Thymus (tissue), 14 donors: ENCODE measurements at places on chromosomes 13 and 19.
A peak's percentile ranks its signal among the peaks of the same experiment; 100 is the strongest.

- DNase-seq = no peak
These were observed 87.2 kb downstream of the SCGB2B2 start for GRCh38 chr19:34589730-34590129.

DNA sequence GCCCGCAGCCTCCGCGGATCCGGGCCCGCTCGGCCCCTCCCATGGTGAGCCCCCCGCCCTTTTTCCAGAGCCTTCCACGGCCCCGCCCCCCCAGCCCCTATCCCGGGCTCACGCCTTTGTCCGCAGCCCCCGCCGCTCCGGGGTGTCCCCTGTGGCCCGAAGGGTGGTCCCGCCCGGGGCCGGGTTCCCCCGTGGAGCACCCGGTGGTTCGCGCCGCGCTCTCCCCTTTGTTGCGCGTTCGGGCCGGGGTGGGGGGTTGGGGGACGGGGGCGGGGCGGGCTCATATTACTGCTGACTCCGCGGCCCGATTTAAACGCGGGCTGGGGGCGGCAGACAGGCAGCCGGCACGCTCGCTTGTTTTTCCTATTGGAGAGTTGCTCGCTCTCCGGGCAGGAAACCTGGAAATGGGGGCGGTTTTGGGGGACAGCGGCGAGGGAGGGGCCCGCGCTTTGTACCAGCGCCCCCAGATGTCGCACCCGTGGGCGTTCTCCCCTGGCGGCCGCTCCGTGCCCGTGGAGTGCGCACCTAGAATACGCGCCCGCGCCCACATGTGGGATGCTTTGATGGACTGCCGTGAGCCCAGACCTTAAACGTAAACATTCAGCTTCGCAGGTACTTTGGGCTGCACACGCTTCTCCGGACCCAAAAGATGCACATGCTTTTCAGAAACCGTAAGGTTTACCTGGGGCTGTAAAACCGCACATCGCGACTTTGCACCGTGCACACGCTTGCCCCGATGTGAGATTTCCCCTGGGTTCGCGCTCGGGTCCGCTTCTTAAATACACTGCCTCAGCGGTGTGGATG lies 699 bp downstream of the PTOV1 start:
- peak; percentile 23 for DNase-seq

DNA sequence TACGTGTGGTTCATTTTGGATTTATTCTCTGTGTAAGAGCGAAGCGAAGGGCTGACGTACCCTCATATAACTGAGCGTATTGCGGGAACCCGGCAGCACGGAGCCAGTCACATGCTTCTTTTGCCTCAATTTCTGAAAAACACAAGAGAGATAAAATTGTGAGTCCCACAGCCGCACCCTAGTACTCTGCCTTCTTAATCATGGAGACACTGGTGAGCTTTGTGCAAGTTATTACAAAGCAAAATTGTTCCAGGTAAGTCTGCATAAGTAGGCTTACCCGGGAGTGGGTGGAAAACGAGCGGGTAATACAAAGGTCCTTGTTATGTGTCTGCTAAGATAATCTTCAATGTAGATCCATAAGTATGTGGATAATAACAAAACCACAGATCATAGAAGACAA lies 118.1 kb downstream of the STARD13 start:
- no peak for DNase-seq

DNA sequence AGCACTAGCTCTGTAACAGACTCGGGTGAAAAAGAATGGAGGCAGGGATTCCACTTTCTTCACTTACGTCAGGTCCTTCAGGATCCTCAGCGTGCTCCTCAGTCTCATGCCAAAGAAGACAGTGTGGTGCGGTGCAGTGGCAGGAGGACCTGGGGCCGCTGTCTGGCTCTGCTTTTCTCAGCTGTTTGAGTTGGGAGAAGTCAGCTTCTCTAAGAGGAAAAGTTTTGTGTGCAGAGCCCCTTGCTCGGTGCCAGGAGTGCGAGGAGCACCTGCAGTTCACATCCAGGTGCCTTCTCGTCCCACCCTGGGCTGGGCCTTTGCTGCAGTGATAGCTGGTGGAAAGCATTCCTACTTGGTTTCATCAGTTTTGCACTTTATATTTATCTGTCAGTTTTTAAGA lies 77.9 kb upstream of the TEX29 start:
- DNase-seq = no peak

GRCh38 chr13:38228322-38228721 lies 121.3 kb upstream of the UFM1 start:
- no peak for DNase-seq

DNA sequence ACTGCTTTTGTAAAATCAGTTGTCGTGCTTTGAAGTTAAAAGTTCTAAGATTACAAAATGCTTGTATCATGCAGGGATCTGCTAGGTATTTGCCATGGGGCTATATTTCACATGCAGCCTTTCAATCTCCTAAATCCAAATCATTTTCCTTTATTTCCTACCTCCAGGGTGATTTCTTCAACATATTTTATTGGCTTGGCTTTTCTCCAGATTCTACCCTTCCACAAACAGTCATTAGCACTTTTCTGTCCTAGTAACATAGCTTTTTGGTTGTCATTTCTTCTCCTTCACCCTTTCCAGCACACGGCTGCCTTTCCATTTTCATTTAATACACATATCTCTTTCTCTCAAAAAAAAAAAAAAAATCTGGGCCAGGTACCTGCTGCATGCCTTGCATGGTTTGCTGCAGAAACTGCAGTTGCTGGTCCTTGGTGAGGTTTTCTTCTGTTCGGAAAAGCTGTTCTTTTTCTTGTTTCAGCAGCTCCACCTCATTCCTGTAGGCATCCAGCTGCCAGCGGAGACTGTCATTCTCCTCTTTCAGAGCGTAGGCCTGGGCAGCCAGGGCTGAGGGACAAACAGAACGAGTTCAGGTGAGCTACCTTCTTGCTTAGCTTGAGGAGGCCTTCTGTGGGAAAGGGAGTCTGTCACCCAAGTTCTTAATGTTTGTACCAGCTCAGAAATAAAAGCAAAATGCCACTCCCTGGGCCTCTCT lies 274.7 kb downstream of the DNAJC15 start:
- DNase-seq = no peak

- DNase-seq = no peak
These were observed 1.2 kb upstream of the ZNF225 start for GRCh38 chr19:44111910-44112463.

- no peak for DNase-seq
These were observed 153.9 kb downstream of the DACH1 start for GRCh38 chr13:71712988-71713653.
